BJ (cell line): ENCODE measurements at places on chromosomes 6 and 20. TPM values are rescaled to one million over a fixed set of nuclear protein-coding genes. Genes with fewer than 3 reads are reported as not detected.
A peak's percentile ranks its signal among the peaks of the same experiment; 100 is the strongest.

Gene EFCAB8
- not detected in 2 replicates for polyA plus RNA-seq

GRCh38 chr6:56021943-56022342 is 146.6 kb upstream of the BMP5 start:
- no peak for DNase-seq

Gene HLA-DOB
- 0.12 and 0.16 TPM in 2 replicates for polyA plus RNA-seq

- DNase-seq = no peak
Observed at GRCh38 chr20:32526541-32526940, 58.6 kb downstream of the NOL4L start.

- DNase-seq = no peak
Observed at GRCh38 chr20:31669876-31670275, 32.2 kb downstream of the COX4I2 start.

Gene ZC2HC1B
- not detected in 2 replicates for polyA plus RNA-seq

Gene CNR1
- not detected in 2 replicates for polyA plus RNA-seq

Gene ARG1
- not detected in 2 replicates for polyA plus RNA-seq

DNA sequence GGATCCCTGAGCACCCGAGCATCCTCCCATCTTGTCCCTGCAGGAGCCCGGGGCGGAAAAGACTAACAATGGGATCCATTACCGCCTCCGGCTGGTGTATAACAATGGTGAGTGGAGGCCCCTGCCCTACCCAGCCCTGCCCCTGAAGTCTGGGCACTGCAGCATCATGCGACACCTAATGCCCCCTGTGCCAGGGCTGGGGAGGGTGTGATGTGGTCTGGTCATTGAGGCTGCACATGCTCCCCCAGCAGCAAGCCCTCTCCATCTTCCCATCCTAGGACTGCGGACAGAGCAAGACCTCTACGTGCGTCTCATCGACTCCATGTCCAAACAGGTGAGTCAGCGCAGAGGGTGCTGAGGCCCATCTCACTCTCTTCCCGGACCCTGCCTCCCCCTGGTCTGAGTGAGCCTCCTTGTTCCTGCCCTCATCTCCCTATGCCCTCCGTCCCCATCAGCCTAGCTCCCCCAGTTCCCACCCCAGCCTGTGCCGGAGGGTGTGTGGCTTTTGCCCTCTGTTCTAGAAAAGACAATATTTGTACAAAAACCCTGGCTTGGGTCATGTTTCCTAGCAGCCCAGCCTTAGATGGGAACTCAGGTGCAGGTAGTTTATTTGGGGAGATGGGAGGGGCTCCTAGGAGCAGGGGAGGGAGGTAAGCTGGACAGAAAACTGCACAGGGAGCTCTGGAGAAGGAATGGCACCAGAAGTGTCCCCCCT is 13.5 kb downstream of the EBF4 start:
- DNase-seq = no peak

- no peak for DNase-seq
Observed at GRCh38 chr20:22546344-22546743, 38.0 kb downstream of the FOXA2 start.

Gene NELFCD
- 63.6 and 79.6 TPM in 2 replicates for polyA plus RNA-seq

DNA sequence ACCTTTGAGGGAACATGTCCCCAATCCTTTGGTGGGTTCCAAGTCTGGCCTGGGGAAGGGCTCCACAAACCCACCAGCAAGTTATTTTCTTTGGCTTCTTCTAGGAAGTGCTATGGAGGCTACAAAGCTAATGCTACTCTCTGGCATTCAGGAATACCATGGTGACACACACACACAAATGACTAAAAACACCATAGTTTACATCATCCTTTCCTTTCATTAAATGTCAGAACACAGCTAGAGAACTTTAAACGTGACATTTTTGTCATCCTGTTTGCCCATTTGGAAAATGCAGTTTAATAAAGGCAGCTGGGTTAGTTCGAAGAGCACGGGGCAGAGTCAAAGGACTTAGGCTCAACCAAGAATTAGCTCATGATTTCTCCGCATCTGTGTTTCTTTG is 40.2 kb upstream of the PROKR2 start:
- DNase-seq = no peak

DNA sequence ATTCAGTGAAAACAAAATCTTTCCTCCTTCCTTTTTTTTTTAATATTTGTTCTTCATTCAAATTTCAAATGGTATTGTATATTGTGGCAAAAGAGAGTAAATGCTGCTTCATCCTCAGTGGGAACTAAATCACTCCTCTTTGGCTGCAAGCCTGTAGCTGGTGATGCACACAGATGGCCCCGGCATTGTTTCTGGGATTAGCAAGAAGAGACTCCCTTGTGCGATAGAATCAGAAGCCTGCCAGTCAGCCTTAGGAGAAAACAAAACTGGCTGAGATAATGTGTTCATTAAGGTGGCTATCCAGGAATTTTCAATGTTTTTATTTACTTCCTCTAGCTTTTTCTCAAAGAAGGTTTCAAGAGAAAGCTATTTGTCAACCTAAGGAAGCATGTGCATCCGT is 20.7 kb upstream of the ELOVL2 start:
- DNase-seq = no peak

- DNase-seq = no peak
Observed at GRCh38 chr6:31352683-31353383, 4.1 kb downstream of the HLA-B start.

DNA sequence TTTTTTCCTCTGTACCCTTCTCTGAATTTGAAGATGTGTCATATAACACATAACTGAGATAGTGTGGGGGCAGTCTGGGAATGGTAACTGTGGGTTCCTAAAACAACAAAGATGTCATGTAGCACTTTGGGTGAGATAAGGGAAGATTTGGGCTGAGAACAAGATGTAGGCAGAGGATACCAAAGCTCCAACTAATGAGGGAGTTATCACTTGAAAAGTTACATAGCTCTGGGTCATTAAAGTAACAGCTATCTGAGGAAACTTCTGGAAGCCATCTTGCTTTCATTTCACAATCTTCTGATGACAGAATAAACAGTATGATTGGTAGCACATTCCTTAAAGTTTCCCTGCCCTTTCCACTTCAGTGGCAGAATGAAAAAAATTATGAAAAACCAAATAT is 255.4 kb downstream of the TBX18 start:
- no peak for DNase-seq

Gene TAGAP
- polyA plus RNA-seq = not detected in 2 replicates

DNA sequence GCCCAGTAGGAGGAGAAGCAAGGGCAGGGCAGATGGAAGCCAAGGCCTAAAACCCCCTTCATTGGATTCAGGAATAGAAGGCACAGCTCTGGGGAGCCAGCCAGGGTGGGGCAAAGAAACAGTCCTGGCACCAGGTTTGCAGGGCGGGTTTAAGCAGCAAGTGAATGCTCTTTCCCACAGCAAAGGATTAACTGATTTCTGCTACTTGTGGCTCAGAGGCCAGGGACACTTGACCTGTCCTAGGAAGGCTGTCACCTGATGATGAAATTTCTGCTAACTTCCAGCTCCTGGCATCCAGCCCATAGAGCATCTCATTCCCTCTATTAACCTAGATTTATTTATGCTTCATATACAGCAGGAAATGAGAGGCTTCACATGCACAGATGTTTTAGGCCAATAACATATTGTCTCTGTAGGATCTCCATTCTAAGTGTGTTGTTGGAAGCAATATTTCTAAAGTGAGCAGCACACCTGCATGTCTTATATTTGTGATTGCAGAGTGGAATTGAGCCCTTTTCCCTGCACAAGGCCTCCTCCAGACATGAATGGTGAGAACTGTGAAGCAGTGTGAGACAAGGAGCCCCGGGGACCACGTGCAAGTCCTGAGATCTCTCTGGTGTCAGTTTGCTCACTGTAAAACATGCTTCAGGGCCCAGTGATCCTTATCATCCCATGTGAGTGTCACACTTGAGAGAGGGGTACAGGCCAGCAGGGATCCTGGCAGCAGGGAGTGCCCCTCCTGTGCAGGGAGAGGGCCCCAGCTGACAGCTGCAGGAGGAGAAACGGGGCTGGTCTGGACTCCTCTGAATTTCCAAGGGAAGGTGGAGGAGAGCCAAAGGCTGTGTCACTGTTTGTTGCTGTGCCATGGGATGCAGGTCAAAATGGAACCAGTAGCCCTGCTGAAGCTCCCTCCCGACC is 41.1 kb upstream of the CST5 start:
- DNase-seq = no peak

Gene SOX18
- polyA plus RNA-seq = not detected in 2 replicates

DNA sequence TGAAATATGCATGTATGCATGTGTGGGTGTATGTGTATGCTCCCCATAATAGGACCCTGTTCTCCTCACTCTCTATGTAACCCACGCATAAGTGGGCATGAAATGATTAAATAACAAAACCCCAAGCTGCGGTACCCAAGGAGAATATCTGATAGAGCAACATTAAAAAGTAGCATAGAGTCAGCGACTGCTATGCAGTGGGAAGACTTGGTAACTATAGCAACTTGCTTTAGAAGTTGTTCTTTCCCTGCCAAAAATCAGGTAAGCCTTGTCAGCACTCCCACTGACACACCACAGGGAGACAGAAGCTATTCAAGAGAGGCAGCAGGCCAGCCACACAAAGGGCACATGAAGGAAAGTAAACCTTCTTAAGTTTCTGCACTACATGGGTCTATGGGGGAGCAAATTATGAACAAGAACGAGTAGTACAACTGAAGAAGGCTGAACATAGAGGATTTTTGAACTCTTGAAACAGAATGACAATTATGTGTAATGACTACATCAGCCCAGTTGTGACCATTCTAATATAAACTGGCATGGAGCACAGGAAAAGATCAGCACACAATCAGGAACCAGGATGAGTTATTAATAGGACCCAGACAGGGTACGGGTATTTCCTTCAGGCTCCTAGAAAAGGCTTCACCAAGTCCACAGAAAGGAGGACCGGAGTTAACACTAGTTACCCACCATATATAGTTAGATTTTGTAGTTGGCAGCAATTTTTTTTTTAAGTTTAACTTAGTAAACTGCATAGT is 89.9 kb downstream of the GPR6 start:
- no peak for DNase-seq

Gene TMEM170B
- 0.23 and 0.50 TPM in 2 replicates for polyA plus RNA-seq

Gene HRH3
- not detected in 2 replicates for polyA plus RNA-seq

Gene WFDC10B
- polyA plus RNA-seq = not detected in 2 replicates

DNA sequence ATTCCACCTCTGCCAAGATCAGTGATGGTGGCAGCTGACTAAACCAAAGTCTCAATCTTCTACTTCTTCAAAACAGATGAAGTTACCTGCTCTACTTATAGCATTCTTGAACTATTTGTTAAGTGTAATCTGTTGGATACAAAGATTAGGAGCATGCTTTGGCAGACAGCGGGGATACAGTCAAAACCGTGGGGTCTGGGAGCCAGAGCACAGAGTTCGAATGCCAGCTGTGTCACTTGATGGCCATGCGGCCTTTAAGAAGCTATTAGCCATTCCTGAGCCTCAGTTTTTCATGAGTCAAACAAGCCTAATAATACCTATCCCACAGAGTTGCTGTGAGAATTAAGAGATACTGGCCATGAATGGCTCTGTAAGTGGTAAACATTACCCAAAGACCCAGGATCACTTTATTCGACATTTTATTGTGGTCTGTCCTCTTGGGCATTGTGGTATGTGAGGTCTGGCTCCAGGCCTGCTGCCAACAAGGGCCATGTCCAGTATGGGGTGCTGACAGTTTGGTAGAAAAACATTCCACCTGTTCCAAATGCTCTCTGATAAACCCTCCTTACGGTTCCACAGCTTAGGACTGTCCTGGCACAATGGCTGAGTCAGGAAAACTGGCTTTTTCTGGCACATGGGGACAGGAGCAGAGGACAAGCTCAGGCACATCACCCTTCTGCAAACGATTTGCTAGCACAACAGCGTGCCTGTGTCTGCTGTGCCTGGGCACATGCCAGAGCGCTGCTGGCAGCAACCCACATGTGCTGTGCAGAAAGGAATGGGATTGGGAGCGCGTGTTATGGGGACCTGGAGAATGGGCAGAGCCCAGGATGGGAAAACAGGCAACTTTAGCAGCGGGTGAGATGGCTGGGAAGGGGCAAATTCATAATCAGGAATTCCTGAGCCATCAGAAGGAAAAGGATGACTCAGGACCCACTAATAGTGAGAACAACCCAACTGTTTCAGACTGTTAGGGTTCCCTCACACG is 15.7 kb upstream of the FAM83C start:
- DNase-seq = peak; percentile 49

GRCh38 chr6:94953867-94954631 is 623.3 kb upstream of the MANEA start:
- DNase-seq = no peak

Gene MRPL2
- polyA plus RNA-seq = 20.5 and 22.8 TPM in 2 replicates

DNA sequence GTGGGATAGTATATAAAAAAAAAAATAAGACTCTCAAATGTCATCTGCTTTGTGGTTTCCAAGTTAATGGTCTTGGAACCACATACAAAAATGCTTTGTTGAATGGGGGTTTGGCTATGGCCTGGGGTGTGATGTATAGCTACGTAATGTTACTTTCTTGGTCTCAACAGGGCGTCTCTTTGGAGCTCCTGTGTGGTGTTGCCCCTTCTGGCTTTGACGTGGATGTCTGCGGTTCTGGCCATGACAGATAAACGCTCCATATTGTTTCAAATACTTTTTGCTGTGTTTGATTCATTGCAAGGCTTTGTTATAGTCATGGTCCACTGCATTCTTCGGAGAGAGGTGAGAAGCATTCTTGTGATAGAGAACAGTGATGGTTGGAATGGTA is 457.7 kb downstream of the LMBRD1 start:
- no peak for DNase-seq

Gene LGSN
- polyA plus RNA-seq = not detected in 2 replicates

Gene GNAS-AS1
- polyA plus RNA-seq = 0.42 and 0.45 TPM in 2 replicates

- DNase-seq = no peak
Observed at GRCh38 chr6:161057103-161058091, 65.8 kb downstream of the MAP3K4 start.

Gene TRIM40
- not detected in 2 replicates for polyA plus RNA-seq

DNA sequence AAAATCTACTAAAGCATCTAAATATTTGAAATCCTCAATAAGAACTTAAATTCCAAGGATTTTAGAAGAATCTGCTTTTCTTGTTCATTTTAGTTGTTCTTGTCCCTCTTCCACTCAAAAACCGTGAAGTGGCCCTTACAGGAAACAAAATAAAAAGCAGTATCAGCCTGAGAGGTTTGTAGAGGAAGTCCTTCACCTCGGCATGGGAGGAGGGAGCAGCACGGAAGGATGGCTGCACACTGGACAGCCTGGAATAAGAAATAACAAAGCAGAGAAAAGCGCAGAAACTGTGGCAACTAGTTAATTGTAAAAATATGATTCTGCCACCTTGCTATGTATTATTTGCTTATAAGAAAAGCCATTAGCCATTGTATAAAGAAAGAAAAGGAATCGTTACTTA is 46.1 kb downstream of the RALGAPA2 start:
- no peak for DNase-seq

DNA sequence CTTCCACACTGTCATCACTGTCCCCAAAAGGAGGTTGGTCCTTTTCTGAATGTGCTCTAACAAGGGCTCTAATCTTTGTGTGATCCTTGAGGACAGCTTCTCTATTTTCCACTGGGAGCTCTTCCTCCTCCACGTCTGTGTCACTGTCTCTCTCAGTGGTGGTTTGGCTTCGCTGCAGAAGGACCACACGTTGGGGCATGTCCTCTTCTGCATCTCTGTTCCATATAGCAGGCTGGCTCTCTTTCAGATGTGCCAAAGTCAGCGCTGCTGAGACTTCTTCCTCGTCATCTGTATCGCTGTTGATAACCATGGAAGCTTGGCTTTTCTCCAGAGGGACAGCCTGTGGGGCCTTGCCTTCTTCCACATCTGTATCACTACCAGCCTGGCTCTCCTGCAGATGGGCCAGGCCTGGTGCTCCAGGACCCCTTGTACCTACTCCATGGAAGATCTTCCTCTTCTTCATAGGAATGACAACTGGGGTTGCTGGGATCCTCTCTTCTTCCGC is 4.6 kb downstream of the MDC1 start:
- no peak for DNase-seq

Gene FGD2
- polyA plus RNA-seq = not detected in 2 replicates
